Choroid plexus epithelial cell (primary cell): ENCODE measurements at places on chromosomes 11 and 22.

DNA sequence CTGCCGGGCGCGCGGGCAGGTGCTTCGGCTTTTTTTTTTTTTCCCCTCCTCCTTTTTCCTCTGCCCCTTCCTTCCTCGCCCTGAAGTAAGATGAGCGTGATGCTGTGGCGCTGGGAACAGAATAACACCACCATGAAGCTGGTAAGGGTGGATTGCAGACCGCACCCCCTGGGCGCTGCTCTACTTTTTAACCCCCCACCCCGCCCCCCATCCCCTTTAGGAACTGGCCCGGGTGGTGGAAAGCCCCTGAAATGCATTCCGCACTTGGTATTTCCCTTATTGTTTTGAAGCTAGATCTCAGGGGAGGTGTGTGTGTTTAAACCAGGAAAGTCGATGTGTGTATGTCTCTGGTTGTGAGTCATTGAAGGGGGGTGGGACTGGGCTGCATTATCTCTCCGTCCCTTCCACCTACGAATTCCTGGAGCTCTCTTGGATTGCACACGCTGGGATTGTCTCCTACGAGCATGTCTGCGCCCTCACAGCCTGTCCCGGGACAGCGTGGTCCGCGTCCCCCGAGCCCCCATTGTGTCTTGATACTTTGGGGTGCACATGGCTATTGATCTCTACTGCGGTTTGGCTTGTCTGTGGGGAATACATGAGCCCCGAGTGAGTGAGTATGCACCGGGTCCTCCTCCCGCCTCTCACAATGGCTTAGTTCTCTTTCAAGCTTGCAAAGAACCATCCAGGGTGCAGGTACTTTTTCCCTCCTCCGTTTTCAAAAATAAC is 64.9 kb downstream of the NAV2 start:
- DNase-seq = peak; percentile 71

- no peak for DNase-seq
Observed at GRCh38 chr11:20156876-20157613, 3.2 kb downstream of the DBX1 start.

DNA sequence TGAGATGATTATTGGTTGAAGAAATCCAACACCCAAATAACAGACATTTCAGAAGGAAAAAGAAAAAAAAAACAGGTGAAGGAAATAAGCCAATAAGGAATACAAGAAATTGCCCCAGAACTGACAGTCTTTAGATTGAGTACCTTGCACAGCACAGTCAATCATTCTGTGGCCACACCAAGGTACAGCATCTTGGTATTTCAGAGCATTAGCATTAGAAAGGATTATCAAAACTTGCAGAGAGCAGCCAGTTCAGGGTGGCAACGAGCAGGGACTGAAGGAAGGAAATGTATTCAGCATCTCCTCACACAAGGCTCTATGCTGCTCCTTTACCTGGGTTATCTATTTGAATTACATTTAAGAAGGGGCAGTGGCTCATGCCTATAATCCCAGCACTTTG is 2.1 kb downstream of the ADA2 start:
- DNase-seq = no peak

DNA sequence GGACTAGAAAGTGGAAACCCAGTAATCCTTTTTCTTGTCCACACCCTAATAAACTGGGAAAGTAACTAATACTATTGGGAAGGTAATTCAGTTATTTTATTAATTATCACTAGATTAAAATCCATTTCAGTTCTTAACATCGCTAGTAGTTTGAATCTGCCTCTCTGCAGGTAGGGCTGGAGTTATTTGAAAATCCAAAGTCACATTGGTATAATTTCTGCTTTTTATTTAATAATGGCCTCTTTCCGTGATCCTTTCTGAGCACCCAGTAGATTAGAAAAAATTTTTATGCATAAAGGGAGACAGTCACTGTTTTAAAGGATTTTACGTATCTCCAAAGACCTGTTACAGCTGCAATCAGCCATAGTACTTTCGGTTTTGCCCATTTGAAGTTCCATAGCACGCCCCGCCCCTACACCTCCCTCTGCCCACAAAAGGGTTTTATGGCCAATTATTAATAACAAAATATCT is 605 bp upstream of the COPB1 start:
- DNase-seq = peak; percentile 80

DNA sequence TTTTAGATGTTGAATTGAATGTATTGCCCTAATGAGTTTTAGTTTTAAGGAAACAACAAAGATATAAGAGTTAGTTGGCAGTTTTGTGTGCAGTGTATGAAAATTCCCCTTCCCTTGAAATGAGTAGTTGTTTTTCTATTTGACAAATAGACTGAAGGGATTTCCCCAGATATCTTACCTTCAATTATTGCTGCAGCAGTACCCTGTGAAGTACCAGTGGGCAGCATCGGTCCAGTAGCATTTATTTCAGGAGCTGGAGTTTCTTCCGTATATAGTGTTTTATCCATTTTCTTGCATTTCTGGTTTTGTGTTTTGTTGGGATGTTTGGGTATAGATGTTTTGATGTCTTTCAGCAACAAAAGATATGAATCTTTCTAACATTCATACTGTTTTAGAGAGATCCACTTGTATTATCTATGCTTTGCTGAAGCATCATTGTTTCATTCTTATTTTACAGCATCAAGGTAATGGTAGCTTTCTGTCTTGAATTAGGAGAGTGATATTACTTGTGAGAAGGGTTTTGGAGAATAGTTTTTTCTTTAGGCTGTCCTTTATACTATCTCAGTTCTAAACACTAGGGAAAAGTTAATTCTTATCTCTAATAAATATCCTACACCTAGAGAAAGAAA is 7.4 kb downstream of the KMT2A start:
- DNase-seq = no peak

GRCh38 chr11:66856496-66857233 is at the start of gene LRFN4:
Gene LRFN4, plus strand, starts transcription at chr11:66857064. Its CDS starts 681 bp downstream, at chr11:66857745.
- DNase-seq = no peak

GRCh38 chr11:29452146-29452545 is 564.7 kb downstream of the KCNA4 start:
- peak; percentile 46 for DNase-seq

DNA sequence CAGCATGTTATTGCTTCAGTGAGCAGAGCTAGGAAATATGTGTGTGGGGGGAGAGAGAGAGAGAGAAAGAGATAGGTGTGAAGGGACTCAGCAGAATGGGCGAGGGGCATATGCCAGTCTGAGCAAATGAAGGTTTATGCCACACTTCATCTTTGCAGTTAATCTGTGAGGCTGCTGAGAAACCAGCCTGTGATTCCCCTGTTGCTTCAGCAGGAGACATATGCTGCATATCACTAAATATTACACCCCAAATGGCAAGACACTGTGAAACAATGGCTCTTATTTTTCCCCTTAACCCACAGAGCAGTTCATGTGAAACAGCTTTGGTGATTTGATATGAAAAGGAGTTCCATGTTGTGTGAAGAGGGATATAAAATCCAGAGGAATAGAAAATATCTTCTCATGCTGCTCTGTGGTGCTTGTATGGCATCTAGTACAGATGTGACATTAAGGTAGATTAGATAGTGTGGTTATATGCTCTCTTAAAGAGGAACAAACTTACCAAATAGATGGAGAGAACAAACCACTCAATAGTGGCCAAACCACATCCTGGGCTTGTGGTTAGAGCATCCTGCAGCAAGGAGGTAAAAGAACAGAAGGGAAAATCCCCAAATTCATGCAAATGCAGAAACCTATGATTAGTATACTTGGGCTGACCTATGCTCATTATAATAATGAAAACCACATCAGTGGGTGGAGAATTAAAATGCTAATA is 864.2 kb downstream of the FAM181B start:
- peak; percentile 53 for DNase-seq

DNA sequence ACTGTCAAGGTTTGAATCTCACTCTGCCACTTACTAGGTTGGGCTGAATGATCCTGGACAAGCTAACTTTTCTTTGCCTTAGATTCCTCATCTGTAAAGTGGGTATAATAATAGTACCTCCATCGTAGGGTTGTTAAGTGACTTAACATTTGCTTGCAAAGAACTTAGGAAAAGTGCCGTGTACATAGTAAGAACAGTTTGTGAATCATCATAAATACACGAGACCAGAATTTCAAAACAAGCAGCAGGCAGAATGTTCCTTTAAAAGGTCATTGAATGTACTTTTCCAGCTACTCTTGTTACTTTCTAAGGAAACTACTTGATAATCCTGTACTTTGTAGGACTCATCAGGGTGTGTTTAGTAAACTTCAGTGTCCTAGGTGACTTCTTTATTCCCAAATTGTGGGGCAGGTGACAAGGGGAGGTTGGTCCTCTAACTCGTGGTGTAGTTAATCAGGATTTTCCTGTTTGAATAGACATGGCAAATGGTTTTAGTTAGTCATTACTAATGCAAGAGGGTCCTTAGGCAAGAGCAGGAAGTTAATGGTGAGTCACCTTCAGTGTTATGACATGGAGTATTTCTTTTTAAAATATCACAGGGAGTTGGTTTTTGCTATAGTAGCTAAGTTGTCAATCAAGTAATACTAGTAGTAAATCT is 67.9 kb downstream of the YAP1 start:
- peak; percentile 95 for DNase-seq

DNA sequence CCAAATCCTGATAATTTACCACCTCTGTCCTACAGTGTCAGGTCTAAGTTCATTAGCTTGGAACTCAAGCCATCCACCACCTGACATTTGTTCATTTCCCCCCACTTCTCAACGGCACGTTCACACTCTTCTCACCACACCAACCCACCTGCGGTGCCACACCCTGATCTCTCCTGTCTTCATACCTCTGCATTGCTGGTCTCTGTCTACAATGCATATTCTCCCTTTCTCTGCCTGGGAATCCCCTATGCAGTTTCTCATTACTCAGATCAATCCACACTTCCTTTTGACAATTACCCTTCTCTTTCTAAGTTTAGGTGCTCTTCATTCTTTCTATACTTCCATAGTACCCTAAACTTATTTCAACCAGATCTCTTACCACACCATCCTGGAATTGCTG is 20.4 kb upstream of the EMSY start:
- DNase-seq = no peak

DNA sequence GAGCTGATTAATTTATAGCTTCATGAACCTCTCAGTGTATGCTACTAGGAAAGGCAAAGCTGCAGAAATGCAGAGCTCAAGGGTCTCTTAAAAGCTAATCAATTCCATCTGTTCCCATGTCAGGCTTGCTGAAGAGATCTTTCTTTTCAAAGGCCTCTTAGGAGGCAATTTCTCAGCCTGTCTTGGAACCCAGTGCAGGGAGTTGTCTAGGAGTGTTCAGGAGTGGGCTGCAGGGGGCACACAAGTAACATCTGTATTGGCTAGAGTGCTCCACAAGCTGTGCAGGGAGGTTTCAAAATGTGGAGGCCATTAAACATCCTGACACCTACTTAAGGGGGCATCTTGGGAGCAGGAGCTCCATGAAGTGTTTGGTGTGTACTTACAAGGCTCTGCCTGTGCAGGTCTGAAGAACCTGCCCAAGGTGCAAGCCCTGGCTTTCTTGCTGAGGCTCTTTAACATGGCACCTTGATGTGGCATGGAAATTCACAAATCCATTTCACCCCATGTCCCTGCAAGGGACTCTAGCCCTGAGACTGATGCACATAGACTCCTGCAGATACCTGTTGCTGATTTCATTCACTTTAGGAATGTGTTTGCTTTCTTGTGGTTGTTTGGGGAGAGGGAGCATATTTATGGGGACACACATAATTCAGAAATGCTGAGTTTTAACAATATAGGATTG is 134.7 kb downstream of the ME3 start:
- DNase-seq = peak; percentile 58

- no peak for DNase-seq
Observed at GRCh38 chr11:33685082-33685481, 15.5 kb downstream of the C11orf91 start.

- DNase-seq = no peak
Observed at GRCh38 chr11:121248496-121248895, 44.1 kb upstream of the SC5D start.

DNA sequence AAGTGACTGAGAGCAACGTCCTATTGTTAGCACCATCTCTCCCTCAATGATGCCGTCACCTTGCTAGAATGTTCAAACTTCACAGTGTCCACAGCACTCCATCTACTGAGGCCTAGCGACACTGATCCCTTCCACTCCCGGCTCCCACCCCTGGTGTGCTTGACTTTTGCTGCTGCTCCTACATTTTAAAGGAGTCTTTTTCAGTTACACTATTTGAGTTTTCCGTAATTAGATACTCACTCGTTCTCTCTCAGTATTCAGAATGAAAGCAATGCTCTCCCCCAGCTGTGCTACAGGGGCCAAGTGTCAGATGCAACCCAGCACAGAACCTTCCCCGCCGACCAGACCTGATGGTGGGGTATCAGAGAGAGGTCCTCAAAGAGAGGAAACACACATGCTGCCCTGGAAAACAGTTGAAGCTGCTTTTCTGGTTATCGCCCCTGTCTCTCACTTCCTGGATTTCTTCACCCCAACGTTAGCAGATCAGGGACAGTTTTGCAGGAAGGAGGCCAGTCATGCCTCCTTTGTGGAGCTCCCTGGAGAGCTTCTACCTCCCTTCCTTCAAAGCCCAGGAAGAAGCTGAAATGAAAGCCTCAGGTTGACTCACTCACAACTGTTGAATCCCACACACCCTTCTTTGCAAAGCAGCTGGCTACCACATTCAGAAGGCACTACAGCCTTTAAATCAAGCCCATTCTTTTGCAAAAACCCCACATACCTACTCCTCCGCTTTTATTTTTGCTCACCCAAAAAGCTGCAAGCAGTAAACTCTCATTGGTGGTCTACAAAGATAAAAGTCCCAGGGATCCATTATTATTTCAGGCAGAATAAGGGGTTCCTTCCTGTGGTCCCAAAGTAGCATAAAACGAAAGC is 23.5 kb downstream of the LARGE1 start:
- DNase-seq = peak; percentile 31

- DNase-seq = no peak
Observed at GRCh38 chr11:5137014-5137413, 1.1 kb downstream of the OR52A5 start.

DNA sequence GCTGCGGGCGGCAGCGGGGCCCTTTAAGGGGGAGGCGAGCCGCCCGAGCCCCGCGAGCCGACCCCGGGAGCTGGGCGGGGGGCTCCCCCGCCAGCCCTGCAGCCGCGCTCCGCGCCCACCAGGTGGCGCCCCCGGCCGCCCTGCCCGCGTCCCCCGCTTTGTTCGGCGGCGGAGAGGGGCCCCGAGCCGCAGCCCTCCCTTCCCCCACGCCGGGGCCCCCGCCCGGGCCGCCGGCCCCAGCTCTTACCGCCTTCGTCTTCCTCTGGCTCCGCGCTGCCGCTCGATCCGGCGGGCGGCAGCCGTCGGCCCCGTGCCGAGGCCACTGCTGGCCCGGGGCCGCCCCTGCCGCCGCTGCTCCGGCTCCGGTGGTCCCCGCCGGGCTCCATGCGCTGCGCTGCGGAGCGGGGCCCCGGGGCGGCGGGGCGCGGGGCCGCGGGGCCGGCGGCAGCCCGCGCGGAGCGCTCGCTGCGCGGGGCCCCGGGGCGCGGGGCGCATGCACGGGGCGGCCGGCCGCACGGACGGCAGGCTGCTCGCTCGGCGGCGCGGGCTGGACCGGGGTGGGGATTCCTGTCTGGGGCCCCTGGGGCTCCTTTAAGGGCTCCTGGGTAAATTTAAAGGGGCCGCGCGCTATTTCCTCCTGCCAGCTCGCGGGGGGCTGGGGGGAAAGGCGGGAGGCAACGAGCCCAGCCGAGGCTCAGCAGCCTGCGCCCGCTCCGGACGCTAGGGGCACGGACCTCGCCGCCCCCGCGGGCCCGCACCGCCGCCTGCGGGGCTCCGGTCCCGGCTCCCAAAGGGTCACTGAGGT is at the start of gene ZFTA:
Gene ZFTA, minus strand, starts transcription at position 539 of the 805 bp plus-strand sequence. Its CDS starts 153 bp downstream, at position 386.
- DNase-seq = peak; percentile 62

- DNase-seq = peak; percentile 76
Observed at GRCh38 chr22:32628628-32629572, 154.3 kb downstream of the FBXO7 start.
